ENCODE measurements at places on chromosomes 12 and 14.

DNA sequence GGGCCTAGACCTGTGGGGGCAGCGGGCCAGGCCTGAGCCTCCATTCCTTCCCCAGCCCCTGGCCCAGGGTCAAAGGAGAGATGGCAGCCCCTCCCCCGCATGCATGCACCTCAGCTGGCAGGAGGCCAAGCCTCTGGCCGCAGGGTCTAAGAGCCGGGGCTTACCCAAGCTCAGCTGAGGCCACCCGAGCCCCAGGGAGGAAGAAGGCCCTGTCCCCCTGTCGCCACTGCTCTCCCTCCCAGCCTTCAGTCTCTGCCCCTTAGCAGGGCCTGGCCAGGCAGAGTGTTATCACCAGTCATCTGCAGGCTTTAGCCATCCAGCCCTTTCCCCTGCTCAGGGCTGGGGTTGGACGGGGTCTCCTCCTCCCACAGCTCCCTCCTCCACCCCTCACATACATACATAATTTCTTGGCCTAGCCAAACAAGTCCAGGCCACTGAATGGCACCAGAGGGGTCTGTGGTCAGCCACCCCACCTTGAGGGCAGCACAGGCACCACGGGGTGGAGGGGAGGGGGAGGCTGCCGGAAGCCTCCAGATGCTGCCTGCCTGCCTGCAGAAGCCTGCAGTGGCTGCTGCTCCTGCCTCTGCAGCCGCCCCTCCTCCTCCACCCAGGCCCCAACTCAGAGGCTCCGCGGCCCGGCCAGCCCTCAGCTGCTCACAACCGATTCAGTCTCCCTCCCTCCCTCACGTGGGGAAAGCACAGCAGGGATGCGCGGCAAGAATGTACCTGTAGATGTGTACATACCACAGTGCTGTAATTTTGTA, 22.8 kb downstream of the RAB35 start:
- peak; percentile 40 for DNase-seq

GRCh38 chr12:21825886-21826617, 51.5 kb upstream of the KCNJ8 start:
- no peak for DNase-seq

GRCh38 chr12:42590330-42590934, 886 bp upstream of the PRICKLE1 start:
- DNase-seq = peak; percentile 32

GRCh38 chr14:56341766-56342493, 223.7 kb downstream of the PELI2 start:
- DNase-seq = peak; percentile 4

DNA sequence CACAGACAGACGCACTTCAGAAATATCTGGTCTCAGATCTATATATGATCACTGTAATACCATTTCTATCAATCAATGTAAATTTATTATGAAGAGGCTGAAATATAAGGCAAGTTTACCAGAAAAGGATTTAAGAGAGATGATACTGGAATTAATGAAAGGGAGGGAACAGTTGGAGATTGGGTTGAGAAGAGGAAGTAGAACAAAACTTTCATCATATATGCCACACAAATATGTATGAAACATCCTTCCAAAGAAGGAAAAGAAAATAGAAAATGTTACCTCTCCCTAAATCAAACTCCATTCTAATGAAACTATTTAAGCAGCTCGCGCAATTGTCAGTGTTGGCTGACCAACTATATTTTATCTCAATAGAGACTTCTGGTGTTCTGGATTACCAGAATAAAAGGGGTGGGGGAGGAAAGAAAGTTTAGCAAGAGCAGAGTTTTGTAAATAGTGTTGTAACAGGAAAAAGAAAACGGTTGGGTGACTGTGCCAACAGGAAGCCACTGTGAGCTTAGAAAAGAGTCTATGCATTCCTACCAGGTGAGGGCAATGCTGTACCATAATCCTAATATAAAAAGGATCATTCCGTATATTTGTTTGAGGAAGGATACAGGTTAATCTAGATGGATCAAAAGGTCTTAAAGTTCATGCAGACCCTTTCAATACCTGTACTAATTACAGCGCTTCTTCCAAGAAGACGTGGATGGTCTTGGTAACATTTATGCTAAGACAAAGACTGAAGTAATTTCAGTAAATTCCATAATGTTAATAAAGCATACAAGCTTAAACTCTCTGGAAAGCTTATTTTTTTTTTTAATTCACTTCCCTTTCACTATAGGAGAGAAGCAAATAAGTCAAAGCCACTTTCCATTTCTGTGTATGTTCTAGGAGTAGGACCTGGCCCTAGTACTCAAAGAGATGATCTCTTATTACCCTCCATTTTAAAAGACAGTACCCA, 14.5 kb upstream of the LLPH start:
- peak; percentile 59 for DNase-seq

DNA sequence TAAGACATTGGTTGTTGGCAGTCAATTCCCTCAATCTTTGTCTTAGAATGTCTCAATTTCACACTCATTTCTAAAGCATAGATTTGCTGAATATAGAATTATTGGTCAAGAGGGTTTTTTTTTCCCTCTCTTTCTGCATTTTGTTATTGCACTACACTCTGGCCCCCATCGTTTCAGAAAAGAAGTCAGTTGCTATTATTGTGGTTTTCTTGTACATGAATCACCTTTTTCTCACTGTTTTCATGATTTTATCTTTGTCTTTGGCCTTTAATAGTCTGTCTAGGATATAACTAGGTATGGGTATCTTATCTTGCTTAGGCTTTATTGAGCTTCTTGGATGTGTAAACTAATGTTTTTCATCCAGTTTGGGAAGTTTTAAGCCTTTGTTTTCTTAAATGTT, 194.3 kb upstream of the DAAM1 start:
- DNase-seq = no peak

- DNase-seq = no peak
Observed at GRCh38 chr14:51451561-51451960, 200.1 kb upstream of the FRMD6 start.
